ENCODE measurements at places on chromosomes 1 and 21.
A peak's percentile ranks its signal among the peaks of the same experiment; 100 is the strongest.

- DNase-seq = no peak
Observed at GRCh38 chr1:30902593-30903290, 5.8 kb downstream of the SDC3 start.

DNA sequence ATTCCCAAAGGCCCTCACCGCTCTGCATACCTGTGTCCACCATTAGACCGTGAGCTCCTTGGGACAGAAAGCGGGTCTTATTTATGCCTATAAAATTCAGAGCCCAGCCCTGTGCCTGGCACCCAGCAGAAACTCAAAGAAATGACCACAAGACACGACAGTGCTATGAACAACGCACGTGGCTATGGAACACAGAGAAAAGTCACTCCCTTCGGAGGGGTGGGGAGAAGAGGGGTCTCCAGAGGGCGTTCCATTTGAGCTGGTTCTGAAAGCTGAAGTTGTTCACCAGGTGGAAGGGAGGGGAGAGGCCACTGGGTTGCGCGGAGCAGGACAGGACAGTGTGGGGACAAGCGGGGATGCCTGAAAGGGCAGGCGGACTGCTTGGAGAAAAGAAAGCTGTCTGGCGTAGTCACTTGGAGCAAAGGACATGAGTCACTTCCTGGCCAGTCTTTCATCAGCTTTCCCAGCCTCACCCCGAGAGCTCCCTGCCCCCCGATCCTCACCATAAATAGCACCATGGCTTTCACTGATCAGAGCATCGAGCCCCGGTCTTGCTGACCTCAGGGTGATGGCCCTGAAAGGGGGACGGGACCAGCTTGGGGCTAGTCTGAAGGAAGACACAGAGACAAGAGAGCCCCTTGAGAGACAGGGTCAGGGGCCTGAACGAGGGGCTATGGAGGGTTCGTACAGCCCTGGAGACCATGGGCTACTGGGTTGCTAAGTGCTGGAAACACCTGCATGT lies 28.5 kb downstream of the ECE1 start:
- DNase-seq = no peak

DNA sequence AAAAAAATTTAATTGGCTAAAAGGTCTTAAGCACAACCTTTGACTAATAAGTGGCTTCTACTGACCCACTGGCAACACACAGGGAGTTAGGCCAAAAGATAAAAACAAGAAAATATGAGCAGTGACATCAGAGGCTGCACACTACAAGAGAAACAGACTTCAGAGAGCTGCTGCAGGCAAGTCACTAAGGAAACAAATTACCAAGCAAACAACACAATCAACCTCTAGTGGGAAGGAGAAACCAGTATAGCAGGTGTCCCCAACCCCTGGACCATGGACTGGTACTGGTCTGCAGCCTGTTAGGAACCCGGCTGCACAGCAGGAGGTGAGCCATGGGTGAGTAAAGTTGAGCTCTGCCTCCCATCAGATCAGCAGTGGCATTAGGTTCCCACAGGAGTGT lies 20.8 kb upstream of the ENSA start:
- DNase-seq = no peak

- no peak for DNase-seq
Observed at GRCh38 chr1:230421481-230421880, 4.7 kb downstream of the PGBD5 start.

DNA sequence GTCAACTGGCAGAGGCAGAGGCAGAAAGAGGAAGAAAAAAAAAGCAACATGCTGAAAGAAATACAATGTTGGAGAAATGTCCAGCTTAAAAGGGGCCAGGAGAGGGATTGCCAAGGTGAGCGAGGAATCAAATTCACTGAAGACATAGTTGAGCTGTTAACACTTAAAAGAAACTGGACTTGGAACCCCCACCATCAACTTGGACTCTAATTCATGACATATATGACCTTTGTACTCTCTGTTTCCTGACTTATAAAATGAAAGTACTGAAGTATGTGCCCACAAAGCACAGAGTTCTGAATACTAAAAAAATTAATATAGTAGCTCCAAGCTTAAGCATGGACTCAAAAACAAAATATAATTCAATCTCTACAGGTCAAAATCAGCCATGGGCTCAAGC lies 16.1 kb downstream of the PRR9 start:
- no peak for DNase-seq

GRCh38 chr1:53851571-53852285 lies 13.6 kb upstream of the NDC1 start:
- no peak for DNase-seq

GRCh38 chr1:87712261-87713010 lies 383.8 kb downstream of the LMO4 start:
- DNase-seq = no peak

GRCh38 chr1:208737922-208738321 lies 493.7 kb upstream of the PLXNA2 start:
- no peak for DNase-seq

DNA sequence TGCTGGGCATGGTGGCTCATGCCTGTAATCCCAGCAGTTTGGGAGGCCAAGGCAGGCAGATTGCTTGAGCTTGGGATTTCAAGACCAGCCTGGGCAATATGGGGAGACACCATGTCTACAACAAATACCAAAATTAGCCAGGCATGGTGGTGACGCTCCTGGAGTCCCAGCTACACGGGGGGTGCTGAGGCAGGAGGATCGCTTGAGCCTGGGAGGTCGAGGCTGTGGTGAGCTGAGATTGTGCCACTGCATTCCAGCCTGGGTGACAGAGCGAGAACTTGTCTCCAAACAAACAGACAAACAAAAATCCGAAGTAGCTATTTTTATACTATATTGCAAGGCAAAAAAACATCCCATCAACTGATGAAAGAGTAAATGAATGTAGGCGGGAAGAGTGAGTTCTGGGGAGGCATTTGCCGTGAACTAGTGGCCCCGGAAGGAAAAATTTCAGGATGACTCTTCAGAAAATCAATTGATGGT lies 40.6 kb downstream of the NCMAP start:
- DNase-seq = no peak

- DNase-seq = no peak
Observed at GRCh38 chr1:109804660-109805059, 40.9 kb upstream of the EPS8L3 start.

DNA sequence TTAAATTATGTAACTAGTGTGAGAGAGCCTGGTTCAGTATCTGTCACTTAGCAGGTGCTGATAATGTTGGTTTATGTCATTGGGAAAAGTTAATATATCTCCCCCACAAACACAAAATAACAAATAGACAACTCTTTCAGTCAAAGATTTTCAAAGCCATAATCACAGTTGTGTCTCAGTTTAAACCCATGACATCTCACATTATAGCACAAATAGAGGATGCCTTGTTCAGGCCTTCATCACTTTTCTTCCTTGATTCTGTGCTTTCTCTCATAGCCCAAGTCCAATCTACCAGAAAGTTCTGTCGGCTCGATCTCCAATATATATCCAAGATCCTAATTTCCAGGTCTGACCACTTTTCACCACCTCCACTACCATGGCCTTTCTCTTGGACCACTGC lies 6.2 kb upstream of the EPS15 start:
- no peak for DNase-seq

- DNase-seq = no peak
Observed at GRCh38 chr1:62013264-62013663, 181.4 kb upstream of the L1TD1 start.

DNA sequence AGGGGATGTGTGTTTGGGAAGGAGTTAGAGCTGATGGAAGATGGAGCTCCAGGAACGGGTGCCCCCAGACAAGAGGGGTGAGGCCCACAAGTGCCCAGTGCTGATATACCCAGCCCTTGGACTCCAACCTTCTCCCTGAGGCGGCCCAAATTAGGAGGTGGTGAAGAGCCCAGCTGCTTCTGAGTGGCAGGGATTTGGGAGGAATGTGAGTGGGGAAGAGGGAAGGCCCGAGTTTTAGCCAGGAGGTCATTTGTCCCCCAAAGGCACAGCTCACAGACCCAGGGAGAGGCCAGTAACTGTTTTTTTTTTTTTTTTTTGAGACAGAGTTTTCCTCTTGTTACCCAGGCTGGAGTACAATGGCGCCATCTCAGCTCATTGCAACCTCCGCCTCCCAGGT lies 1.2 kb upstream of the PADI2 start:
- DNase-seq = no peak

DNA sequence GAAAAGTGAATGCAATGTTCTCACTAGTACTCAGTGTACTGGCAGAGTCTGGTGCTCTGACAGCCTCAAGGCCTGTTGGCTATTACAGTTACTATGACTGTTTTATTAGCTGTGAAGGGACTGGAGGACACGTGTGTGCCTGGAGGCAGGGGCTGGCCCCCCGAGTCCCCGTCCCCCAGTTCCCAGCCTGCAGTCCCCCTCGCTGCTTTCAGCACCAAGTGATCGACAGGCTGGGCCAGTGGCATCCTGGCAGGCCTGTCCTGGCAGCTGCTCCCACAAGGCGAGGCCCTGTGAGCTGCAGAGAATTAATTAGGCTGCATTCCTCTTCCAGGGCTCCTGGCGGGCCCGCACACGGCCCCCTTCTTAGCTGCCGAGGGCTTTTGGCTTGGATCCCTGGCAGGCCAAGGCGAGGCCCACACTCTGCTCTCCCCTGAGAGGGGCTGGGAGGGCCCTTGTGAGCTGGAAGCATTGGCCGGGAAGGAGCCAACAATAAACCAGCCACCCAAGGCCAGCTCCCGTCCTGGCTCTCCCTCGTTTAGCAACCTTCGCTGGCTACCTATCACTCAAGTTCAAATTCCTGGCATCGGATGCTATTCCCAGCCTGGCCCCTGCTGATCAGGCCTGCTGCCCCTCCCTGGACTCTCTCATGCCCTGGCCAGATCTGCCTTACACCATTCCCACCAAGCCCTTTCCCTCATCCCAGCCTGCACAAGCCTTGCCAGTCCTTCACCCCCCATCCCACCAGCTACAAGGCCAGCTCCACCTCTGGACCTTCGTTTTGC lies 9.8 kb downstream of the EDN2 start:
- no peak for DNase-seq

DNA sequence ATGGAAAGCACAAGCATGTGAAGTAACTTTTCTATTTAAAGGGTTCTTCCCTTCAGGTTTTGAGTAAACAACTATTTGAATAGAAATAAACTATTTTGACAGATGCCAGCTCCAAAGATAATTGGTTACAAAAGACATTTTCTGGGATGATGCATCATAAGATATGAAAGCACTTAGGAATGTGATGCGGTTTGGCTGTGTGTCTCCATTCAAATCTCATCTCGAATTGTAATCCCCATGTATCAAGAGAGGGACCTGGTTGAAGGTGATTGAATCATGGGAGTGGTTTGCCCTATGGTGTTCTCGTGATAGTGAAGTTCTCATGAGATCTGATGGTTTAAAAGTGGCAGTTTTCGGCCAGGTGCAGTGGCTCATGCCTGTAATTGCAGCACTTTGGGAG lies 6.4 kb downstream of the DISP1 start:
- no peak for DNase-seq

DNA sequence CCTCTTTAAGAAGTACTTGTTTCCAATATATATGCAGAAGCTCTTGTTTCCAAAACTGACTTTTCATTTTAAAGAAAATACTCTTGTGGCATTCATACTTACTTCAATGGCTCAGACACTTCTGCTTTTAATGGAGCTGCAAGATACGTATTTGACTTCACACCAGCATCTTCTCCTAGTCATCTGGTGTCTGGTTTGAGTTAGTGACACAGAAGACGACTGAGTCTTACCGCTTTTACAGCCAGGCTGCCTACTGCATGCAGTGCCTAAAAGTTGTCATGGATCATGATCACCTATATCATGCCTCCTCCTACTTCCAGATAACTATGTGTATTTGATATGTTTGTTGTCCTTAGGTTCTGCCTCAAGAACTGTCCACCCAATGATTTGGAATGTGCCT lies 185.9 kb downstream of the TPR start:
- DNase-seq = no peak

- DNase-seq = no peak
Observed at GRCh38 chr1:187264995-187265602, 436.4 kb downstream of the PLA2G4A start.

GRCh38 chr1:221753828-221754188 lies 11.9 kb upstream of the DUSP10 start:
- DNase-seq = no peak

- no peak for DNase-seq
Observed at GRCh38 chr1:151817353-151817730, 12.1 kb upstream of the LINGO4 start.

- no peak for DNase-seq
Observed at GRCh38 chr1:238088560-238089290, 198.0 kb upstream of the ZP4 start.

DNA sequence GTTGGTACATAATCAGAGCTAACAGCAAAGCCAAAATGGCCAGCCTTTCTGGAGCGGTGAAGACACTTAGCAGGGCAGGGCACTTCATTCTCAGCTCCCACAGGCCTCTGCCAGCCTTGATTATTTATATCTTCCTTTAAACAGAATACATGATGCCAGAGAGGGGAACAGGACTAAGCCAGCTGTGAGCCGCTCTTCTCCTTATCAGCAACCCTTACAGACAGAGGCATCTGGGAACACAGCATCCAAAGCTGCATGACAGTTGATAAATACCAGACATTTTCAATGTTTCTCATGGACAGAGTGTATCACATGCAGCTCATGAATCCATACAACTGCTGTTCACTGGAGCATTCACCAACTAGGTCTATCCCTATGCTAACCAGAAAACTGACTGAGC lies 29.1 kb downstream of the DNAJC11 start:
- no peak for DNase-seq

- no peak for DNase-seq
Observed at GRCh38 chr1:109498161-109498801, 4.4 kb downstream of the CYB561D1 start.

- peak; percentile 51 for DNase-seq
Observed at GRCh38 chr1:26959722-26960624, at the start of gene KDF1. KDF1 (minus strand) TSS chr1:26960468; CDS start chr1:26952380, 8,088 bp downstream.

GRCh38 chr1:21866707-21867043 lies 54.6 kb downstream of the LDLRAD2 start:
- DNase-seq = no peak

DNA sequence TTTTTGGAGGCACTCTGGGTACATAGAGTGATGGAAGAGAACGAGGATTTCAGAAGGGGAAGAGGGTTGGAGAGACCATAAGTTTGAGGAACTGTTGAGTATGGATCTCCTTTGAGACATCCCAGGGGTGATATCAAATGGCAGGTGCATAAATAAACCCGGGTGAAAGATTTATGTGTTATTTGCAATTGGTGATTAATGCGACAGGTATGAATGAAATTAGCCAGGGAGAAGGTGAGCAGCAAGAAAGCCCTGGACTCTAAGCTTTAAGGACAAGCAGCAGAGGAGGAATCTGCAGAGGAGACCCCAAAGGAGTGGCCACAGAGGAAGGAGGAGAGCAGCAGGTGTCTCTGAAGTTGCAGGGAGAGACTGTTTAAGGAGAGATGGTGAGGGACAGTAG lies 8.8 kb upstream of the REN start:
- DNase-seq = no peak

DNA sequence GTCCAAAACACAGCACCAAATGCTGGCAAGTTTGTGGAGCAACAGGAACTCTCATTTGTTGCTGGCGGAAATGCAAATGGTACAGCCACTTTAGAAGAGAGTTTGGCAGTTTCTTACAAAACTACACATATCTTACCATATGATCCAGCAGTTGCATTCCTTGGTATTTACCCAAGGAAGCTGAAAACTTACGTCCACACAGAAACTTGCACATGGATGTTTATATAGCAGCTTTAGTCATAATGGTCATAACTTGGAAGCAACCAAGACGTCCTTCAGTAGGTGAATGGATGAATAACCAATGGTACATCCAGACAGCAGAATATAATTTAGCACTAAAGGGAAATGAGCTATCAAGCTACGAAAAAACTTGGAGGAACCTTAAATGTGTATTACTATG lies 66.4 kb downstream of the MARK1 start:
- DNase-seq = no peak

All from activated gamma-delta T cell treated with Interleukin-2 at 50 U/mL for 16 hours (primary cell).